ENCODE measurements at places on chromosomes 6 and 20.

- DNase-seq, result no peak
These were observed 28.1 kb upstream of the TXNDC5 start for GRCh38 chr6:7938562-7939183.

- peak; percentile 95 for DNase-seq
These were observed 64.8 kb downstream of the UTRN start for GRCh38 chr6:144349690-144350527.

DNA sequence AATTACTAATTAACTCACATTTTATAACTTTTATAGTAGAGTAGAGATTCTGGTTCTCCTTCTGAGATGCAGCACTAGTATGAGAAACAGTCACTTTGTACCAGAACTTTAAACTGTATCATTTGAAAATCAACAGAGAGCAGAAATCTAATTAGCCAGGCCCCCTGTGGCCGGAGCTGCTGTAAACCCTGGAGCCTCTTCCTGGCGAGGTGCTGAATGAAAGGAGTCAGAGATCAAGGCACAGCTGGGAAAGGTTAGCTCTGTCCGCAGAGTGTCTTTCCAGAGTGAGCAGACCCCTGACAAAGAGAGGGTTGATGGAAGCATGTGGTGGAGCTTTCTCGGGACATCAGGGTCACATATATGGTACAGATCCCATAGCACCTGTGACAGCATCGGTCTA, 703.8 kb downstream of the RFPL4B start:
- no peak for DNase-seq

DNA sequence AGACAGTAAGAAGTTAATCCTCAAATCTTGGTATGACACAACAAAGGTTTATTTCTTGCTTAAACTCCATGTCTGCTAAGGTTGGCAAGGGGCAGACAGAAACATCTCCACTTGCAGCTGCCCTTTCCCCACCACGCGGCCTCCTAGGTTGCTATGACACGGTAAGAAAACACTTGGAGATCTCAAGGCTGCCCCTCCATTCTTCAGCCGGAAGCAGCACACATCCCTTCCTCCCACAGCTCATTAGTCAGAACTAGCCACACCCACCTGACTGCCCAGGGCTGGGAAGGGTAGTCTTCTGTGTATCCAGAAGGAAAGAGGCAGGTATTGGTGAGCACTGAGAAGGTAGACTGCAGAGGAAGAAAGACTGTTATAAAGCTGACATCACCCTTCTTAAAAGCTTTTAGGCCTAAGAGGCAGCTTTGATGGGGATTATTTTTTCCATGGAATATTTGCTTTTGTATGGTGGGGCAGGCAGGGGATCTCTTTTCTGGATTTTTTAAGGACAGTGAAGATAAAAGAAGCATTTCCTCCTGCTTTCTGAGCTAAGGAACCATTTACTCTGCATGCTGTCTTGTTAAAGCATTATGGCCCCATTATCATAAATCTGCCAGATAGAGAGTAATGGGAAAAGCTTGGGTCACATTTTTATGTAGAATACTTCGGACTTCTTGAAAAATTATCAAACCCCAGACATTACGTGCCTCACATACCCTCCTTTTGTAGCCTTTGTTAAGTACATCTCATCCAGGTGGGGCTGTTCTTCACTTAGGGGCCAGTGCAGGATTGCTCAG, 41.6 kb downstream of the MRAP2 start:
- DNase-seq, result peak; percentile 50

All from M059J (cell line).